T-helper 2 cell treated with Interferon-gamma antibody and Interleukin-4, amounts not matched to agents 5 μg/mL and 100 μg/mL, for 36 hours (primary cell): ENCODE measurements at places on chromosomes 5 and 9.

DNA sequence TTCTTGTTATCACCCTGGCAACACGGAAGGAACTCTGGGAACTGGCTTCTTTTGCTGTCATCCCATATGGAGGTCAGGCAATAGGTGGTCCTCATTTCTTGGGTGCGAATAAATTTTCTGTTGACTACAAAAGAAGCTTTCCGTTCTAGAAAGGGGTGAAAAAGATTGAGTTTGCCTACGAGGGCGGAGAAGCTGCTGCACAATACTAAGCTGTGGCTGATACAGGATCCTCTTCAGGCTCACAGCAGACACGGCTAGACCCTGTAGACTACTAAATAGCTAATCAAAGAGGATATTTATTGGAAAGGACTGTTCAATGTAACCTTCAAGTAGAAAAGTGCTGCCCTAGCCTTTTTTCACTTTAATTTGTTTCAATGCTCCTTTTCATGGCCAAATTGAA is 58.1 kb downstream of the TJP2 start:
- no peak for DNase-seq
- no peak overlapping the region for H3K4me3 ChIP-seq
- H3K27me3 ChIP-seq = no peaks in the 10 kb centered on the region
- peaks cover 20% of the 10 kb centered on the region for H3K36me3 ChIP-seq

DNA sequence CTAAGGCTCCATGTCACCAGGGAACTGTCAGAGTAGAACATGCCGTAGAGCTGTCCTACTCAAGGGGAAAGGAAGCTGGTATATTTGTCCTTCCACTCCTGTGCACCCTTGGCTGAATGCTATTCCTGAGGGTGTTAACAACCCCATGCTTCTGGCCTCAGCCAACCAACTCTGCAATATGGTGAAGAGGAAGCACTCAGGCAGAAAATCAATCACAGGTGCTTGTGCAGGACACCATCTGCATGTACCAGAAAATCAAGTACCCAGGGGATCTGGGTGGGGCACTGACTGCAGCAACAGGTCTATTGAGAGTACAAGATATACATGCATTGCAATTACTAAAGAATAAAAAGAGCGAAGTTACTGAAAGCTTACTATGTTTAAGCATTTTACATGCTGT is 51.4 kb upstream of the NEK6 start:
- no peak overlapping the region for H3K27ac ChIP-seq
- peaks cover 73% of the 10 kb centered on the region for H3K4me1 ChIP-seq
- no peaks in the 10 kb centered on the region for H3K27me3 ChIP-seq
- H3K4me3 ChIP-seq = no peak overlapping the region

- DNase-seq = no peak
- H3K36me3 ChIP-seq = no peaks in the 10 kb centered on the region
- no peak overlapping the region for H3K4me3 ChIP-seq
- H3K27me3 ChIP-seq = peaks cover 18% of the 10 kb centered on the region
- H3K27ac ChIP-seq = no peak overlapping the region
Measured at GRCh38 chr5:173574983-173575382, 41.5 kb downstream of the BOD1 start.

DNA sequence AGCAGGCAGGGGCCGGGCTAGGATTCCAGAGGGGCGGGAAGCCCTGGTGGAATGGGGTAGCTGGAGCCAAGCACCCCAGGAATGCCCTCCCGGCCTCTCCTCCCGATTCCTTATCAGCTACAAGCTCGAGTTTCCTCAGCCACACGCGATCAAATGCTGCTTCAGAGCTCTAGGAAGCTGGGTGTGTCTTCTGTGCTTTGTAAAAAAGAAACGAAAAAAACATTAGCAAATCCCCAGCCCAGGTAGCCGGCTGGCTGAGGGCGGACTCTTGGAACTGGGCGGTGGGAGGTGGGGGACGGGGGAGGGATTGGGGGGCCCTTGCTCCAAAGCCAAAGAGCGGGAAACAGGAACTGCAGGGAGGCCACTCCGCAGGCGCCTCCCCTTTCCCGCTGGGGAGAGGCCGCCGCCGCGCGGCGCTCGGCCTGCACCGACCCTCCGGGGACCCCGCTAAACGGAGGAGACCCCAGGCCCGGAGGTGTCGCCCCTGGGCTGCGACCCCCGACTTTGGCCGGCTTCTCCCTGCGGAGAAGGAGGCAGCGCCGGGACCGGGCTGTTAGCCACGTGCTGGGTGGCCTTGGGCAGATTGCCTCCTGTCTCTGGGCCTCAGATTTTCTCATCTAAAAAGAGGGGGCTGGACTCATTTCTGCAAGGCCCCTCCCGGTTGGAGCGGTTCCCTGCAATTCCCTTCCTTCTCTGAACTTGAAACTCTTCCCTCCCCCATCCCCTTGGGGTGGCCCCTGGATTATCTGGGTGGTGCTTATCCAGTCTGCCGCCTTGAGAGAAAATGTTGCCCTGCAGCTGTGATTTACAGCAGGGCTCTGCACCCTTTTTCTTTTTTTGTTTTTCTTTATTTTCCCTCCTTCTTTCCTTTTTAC is 40.9 kb upstream of the FABP6 start:
- H3K27ac ChIP-seq = no peak overlapping the region
- peaks cover 17% of the 10 kb centered on the region for H3K27me3 ChIP-seq
- peaks cover 2% of the 10 kb centered on the region for H3K4me1 ChIP-seq
- no peaks in the 10 kb centered on the region for H3K36me3 ChIP-seq

DNA sequence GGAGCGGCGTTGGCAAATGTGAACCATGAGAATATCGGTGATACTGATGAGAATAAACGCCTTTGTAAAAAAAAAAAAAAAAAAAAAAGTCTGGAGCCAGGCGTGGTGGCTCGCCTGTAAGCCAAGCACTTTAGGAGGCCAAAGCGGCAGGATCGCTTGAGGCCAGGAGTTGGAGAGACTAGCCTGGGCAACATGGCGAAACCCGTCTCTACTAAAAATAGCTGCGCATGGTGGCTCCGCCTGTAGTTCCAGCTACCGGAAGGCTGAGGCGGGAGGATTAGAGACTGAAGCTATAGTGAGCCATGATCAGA is 425 bp upstream of the NFX1 start:
- peaks cover 3% of the 10 kb centered on the region for H3K27me3 ChIP-seq
- peak overlapping the region; percentile 93 for H3K4me3 ChIP-seq
- H3K27ac ChIP-seq = peak overlapping the region; percentile 100
- no peak for DNase-seq
- peaks cover 30% of the 10 kb centered on the region for H3K36me3 ChIP-seq
- peaks cover 24% of the 10 kb centered on the region for H3K4me1 ChIP-seq

GRCh38 chr9:61673247-61673646 is 483.4 kb downstream of the SPATA31A7 start:
- no peak for DNase-seq
- H3K27ac ChIP-seq = no peak overlapping the region
- H3K4me3 ChIP-seq = no peak overlapping the region
- no peaks in the 10 kb centered on the region for H3K4me1 ChIP-seq
- no peaks in the 10 kb centered on the region for H3K27me3 ChIP-seq
- H3K36me3 ChIP-seq = peaks cover 1% of the 10 kb centered on the region

DNA sequence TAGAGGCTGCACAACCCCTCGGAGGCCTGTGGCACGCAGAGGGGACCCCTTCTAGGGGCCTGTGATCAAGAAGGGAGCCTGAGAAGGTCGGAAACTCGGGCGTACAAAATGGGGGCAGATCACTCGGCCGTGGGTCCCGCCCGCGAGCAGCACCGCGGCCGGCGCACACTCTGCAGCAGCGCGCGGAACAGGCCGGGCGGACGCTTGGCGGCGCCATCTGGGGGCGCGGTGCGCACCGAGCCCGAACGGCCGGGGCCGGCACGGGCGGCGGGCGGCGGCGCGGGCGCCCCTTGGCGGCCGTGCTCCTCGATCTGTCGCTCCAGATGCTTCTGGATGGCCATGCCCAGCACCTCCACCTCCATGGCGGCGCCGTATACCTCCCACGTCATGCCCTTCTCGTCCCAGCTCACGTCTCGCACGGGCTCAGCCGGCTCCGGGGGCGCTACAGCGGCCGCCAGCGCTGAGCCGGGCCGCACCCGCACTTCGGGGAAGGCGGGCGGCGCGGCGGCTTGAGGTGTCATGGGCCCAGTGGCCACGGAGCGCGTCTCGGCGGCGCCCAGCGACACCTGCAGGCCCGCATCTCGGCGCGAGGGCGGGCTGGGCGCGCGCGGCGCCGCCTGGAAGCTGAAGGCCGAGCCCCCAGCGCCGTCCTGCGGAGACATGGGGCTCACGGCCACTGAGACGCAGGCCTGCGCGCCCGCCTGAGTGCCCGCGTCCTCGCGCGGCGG is 13.1 kb downstream of the GPRIN1 start:
- H3K4me3 ChIP-seq = peak overlapping the region; percentile 69
- peak; percentile 69 for DNase-seq
- H3K27me3 ChIP-seq = peaks cover 2% of the 10 kb centered on the region
- H3K36me3 ChIP-seq = no peaks in the 10 kb centered on the region
- H3K4me1 ChIP-seq = peaks cover 3% of the 10 kb centered on the region

- H3K27ac ChIP-seq = no peak overlapping the region
- H3K4me3 ChIP-seq = no peak overlapping the region
- H3K27me3 ChIP-seq = no peaks in the 10 kb centered on the region
- H3K4me1 ChIP-seq = peaks cover 54% of the 10 kb centered on the region
- no peak for DNase-seq
Measured at GRCh38 chr5:142827934-142828576, 57.9 kb downstream of the ARHGAP26 start.

DNA sequence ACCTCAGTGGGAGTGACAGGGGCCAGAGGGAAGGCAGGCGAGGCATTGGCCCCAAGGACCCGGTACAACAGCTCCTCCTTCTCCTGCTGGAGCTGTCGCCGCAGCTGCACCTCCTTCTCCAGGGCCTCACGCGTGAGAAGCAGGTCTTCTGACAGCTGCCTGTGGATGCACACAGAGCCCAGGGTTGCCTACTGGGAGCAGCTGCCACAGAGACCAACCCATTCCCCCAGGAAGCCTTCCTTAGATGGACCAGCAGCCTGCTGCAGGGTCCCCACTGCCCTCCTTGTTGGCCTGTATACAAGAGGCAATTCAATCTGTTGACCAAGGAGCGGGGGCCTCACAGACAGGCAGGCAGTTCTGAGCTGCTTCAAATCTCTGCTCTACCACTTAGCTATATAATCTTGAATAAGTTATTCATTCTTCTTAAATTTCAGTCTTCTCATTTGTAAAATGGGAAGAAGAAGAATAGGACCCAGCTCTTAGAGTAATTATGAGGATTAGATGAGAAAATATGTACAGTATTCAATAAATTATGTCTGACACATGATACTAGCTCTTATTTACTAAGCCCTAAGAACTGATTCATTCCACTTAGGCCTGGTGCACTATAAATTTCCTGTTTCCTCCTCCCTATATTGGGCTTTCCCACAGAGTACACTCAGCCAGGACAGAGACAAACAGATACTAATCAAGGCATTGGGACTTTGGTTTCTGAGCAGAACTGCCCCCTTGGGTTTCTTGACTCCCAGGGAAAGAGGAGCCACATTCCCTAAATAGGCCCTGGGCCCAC is 26.1 kb upstream of the ANXA6 start:
- H3K27me3 ChIP-seq = no peaks in the 10 kb centered on the region
- no peak for DNase-seq
- H3K27ac ChIP-seq = no peak overlapping the region
- peaks cover 2% of the 10 kb centered on the region for H3K4me1 ChIP-seq

- peaks cover 3% of the 10 kb centered on the region for H3K4me1 ChIP-seq
- no peaks in the 10 kb centered on the region for H3K27me3 ChIP-seq
- DNase-seq = no peak
- no peak overlapping the region for H3K4me3 ChIP-seq
- H3K36me3 ChIP-seq = no peaks in the 10 kb centered on the region
Measured at GRCh38 chr5:67799732-67800234, 415.8 kb upstream of the PIK3R1 start.

DNA sequence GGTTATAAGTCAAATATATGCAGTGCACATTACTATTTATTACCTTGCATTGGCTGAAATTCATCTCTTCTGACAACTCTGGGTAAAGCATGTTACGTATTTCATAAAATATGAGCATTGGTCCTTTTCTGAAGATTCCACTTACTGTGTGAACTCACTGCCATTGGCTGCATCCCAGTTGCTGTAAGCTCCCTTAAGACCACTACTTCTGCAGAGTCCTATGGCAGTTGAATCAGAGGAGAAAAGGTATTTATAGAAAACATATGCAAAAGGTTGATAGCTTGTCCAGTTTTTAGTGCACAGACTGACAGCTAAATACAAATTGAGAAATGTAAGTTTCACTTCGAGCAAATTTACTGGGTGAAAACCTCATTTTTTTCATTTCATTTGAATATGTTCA is 394.6 kb upstream of the ARRDC3 start:
- no peaks in the 10 kb centered on the region for H3K4me1 ChIP-seq
- no peaks in the 10 kb centered on the region for H3K27me3 ChIP-seq
- H3K27ac ChIP-seq = no peak overlapping the region
- DNase-seq = no peak
- H3K36me3 ChIP-seq = no peaks in the 10 kb centered on the region

DNA sequence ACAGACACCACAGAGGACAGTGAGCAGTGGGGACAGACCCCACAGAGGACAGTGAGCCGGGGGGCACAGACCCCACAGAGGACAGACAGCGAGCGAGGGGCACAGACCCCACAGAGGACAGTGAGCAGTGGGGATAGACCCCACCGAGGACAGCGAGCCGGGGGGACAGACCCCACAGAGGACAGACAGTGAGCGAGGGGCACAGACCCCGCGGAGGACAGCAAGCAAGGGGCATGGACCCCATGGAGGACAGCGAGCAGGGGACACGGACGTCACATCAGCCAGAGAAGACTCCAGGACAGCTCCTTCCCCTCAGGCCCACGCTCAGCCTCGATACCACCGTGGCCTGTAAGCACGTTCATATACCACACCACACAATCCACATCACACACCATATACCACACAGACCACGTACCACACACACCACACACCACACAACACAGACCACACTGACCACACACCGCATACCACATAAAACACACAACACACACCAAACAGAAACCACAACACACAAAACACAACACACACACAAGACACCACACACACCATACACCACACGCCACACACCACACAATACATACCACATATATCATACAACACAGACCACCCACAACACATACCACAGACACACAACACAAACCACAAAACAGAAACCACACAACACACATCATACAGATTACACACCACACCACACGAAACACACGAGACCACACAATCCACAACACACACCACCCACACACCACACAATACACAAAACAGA is 5.2 kb upstream of the ZDHHC11 start:
- no peaks in the 10 kb centered on the region for H3K27me3 ChIP-seq
- no peaks in the 10 kb centered on the region for H3K36me3 ChIP-seq
- no peak for DNase-seq
- no peaks in the 10 kb centered on the region for H3K4me1 ChIP-seq
- no peak overlapping the region for H3K27ac ChIP-seq
